ENCODE measurements at places on chromosomes 5 and 9.

GRCh38 chr5:62561896-62562295 lies 16.7 kb upstream of the LRRC70 start:
- DNase-seq = no peak

- DNase-seq = no peak
Measured at GRCh38 chr9:12923468-12924009, 148.7 kb downstream of the LURAP1L start.

GRCh38 chr5:68074633-68075032 lies 140.9 kb upstream of the PIK3R1 start:
- DNase-seq = no peak

- DNase-seq = no peak
Measured at GRCh38 chr5:111070272-111071134, 1.0 kb upstream of the TSLP start.

- DNase-seq = no peak
Measured at GRCh38 chr5:143241892-143242291, 161.6 kb downstream of the NR3C1 start.

DNA sequence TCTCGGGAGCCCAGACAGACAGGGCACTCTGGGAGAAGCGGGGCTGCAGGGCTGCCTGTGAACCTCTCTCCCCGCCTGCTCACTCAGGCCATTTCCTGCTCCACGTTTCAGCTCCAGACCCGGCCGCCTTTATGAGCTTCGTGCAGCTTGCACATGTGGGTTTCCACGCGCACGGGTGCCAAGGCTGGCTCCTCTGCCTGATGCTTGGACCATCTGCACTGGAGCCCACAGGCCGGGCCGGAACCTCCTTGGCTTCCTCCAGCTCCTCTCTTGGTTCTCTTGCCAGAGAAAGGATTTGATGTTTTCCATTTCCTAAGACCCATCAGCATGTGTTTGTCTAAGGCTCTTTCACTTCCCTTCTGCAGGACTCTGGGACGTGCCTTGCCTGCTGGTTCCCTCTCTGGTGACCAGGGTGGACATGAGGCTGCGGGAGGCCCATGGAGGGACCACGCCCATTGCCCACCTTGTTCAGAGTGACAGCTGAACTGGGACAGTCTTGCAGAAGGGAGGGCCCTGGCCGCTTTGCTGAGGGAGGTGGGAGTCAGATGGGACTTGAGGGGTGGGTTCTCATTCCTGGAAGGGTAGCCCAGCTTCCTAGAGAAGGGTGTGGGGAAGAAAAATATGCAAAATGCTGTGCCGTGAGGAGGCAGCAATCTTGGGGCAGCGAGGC lies 23.3 kb upstream of the COL5A1 start:
- DNase-seq = no peak

DNA sequence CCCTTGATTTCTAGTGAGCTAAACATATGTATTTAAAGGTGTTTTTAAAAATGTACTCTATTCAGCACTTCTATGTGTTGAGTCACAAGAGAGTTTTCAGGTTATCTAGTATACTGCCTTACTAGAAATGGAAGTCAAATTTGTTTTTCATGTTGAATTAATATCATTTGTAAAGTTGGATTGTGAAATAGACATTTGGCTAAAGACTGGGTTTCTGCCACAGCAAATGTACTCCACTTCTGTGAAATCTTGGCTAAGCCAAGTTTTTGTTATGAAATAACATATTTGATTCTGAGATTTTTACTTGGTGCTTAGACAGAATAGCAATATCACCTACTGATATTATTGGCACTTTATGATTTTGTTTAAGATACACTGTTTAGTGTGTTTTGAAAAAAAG lies 106.0 kb downstream of the CWC27 start:
- DNase-seq = no peak

GRCh38 chr5:111223101-111223786 lies 940 bp upstream of the CAMK4 start:
- no peak for DNase-seq

DNA sequence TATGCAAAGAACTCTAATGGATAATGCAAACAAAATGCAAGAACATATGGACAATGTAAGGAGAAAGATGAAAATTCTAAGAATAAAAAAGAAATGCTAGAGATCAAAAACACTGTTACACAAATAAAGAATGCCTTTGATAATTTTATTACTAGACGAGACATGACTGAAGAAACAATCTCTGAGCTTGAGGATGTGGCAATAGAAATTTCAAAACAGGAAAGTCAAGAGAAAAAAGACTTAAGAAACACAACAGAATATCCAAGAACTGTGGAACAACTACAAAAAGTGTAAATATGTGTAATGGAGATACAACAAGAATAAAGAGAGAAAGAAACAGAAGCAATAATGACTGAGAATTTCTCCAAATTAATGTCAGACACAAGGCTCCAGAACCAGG lies 140.5 kb upstream of the ACOT12 start:
- no peak for DNase-seq

DNA sequence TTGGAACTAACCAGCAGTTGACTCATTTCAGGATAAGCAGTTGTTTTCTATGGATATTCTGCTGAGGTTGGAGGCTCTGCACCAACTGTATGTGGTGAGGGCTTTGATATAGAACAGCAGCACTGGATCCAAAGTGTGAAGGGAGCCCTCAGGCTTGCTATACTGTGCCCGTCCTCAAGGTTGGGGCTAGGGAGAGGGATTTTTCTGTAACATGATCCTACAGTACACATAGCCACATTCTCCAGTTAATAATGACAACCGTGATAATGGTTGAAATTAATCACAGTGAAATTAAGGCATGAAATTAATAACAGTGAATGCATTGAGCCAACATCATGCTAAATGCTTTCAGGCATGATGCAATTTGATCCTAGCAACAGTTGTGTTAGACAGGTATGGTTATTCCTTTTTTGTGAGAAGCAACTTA lies 36.7 kb downstream of the ARHGAP26 start:
- no peak for DNase-seq

DNA sequence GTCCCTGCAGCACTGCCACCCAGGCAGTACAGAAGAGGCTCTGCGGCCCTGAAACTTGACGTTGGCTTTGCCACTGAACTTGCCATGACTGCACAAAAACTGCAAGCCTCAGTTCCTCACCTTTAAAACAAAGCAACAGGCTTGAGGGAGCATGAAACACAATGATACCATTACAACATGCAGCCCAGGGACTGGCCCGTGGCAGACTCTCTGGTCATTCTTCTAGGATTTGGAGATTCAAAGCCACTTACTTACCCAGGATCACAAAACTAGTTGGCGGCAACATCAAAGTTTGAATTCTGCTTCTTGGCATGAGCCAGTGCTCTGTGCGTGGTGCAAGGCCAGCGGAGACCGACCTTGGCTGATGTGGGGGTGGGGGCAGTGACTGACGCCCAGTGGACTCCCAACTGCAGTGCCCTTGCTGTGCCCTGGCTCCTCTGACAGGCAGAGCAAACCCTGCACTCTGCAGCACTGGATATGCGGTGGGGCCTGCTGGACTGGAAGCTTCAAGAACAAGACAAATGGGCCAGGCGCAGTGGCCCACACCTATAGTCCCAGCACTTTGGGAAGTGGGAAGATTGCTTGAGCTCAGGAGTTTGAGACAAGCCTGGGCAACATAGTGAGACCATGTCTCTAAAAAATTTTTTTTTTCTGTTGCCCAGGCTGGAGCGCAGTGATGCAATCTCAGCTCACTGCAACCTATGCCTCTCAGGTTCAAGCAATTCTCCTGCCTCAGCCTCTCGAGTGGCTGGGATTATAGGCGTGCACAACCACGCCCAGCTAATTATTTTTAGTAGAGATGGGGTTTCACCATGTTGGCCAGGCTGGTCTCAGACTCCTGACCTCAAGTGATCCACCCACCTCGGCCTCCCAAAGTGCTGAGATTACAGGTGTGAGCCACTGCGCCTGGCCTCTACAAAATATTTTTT lies 18.9 kb downstream of the SQSTM1 start:
- DNase-seq = no peak

DNA sequence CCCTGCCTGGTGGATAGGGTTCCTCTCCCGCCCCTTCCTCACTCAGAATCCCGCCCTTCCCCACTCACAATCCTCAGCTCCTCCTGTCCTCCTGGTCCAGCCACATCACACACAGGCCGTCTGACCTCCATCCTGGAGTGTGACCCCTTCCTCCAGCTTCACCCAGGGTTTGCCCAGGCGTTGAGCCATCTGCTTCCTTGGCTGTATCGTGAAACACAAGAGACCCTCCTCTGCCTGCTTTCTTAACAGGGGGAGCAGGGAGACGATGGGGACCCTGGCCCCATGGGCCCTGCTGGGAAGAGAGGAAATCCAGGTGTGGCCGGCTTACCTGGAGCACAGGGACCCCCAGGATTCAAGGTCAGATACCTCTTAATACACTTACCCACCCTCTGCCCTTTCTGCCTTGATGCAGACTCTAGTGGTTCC lies 32.3 kb upstream of the ORM1 start:
- no peak for DNase-seq

DNA sequence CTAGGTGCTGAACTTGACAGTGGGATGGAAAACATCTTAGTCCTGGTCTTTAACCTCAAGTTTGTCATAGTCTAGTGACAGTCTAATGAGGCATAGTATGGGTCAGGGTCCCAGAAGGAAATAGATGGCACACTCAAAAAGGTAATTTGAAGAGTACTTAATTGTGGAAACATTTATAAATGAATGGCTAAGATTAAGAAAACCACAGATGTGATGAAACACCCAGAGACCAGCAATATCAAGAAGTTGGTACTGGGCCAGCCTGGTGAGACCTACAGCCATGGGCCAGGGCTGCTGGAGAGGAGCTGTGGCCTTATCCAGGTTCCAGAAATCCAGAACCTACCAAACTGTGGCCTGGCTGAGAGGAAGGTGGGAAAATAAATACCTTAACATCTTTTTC lies 93.5 kb upstream of the ATG10 start:
- no peak for DNase-seq

DNA sequence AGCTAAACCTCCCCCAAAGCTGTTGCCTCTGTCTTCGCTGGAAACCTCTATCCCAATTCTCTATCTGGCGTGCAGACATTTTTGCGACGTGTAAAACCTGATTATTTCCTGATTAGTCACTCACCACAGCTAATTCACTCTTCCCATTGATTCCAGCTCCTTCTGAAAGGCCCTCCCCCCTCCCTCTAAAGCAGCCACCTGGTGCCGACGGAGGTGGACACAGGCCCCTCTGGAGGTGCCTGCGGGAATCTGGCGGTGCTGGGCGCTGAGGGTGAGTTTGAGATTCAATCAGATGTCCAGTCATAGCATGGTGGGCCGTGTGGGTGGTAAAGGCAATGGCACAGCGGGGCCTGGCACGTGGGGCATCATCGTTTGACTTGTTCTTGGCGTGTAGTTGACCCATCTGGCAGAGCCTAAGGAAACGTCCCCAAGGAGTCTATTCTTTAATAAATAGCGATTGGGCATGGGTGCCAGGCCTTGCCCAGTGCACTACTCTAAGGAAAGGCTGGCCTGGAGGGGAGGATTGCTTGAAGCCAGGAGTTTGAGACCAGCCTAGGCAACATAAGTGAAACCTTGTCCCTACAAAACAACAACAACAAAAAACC lies 271.1 kb upstream of the MVB12B start:
- no peak for DNase-seq
